AG20443 (cell line): ENCODE measurements at places on chromosomes 7 and 10.

DNA sequence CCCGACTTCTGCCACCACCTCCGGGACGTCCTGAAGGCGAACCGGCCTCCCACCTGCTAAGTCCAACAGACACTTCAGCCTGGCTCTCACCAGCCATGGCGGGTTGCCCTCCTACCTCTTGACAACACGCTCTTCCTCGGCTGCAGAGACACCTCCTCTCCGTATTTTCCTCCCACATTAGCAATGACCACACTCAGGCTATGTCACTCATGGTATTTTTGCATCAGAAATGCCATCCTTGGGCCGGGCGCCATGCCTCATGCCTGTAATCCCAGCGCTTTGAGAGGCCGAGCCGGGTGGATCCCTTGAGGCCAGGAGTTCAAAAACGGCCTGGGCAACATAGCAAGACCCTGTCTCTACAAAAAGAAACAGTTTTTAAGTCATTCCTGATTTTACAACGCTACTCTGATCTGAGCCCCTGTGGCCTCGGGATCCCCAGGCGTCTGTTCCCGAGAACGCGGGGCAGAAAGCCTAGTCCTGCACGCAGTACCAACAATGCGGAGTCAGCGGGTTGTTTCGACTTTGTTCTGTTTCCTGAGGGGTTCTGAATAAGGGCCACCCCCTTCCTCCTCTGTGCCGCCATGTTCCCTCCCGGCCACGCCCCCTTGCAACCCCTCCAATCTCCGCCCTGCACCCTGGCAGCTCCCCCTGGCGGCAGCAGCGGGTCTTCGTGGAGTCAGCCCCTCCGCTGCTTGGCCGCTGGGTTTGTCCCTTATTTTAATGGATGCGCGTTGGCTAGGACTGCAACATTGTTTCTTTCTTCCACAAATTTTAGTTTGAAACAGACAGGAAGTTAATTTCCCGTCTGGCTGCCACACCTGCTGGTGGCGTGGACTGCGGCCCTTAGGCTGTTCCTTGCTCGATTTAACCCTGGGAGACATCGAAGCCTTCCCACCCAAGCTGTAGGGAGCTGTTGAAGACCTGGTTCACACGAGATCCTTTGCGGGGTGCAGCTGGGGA, 9.7 kb upstream of the ZFAND2A start:
- peak; percentile 91 for DNase-seq

DNA sequence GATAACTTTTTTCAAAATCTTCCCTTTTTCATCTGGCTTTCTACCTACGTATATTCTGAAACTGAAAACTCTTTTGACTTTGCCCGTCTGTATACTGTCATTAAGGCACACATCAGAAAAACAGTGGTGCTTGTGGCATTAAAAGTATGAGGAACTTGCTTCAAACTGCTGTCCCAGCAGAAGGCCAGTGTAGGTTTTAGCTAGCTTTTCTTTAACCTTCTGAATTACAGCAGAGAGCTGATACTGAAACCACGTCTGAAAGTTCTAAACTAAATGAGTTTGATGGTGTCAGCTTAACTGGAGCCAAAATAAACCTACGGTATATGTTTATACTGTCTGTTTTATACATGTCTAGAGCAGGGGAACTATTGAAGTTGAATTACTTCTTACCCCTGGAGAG, 283.4 kb downstream of the TFEC start:
- no peak for DNase-seq

DNA sequence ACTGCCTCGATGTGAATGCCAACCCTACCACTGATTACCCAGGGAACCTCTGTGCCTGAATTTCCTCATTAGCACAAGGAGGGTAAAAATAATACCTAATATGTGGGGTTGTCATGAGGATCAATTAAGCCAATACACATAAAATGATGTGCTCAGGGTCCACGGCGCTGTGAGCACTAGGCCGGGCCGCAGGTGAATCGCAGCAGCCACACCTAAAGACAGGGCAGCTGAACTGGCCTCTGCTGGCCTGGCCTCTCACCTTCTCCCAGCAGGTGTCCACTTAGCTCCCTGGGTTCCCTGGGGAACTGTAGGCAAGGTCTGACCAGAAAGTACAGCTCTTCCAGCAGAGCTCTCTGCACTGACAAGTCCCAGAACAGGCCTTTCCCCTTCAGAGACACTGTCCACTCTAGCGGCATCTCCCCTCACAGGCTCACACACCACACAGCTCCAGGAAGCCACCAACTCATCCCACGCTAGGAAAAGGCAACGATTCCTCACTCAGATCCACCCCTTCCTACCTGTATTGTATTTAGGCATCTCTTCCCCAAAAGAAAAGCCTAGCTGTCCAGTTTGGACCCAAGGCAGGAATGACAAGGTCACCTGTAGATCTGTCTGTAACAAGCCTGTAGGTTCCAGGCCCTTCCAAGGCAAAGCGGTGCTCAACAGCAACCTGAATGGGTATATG, 273.1 kb downstream of the USP6NL start:
- no peak for DNase-seq

- DNase-seq, result no peak
These were observed 103.8 kb upstream of the CCNY start for GRCh38 chr10:35232527-35232926.

DNA sequence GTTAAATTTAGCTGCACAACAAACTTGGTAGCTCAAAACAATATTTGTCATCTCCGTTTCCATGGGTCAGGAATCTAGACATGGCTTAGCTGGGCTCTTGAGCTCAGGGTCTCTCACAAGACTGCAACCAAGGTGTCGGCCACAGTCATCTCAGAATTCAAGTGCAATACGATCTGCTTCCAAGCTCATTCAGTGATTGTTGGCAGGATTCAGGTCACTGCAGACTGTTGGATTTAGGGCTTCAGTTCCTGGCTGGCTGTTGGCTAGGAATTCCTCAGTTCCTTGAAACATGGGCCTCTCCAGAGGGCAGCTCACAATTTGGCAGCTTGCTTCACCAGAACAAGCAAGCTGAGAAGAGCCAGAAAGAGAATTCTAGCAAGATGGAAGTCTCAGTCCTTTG, 17.5 kb upstream of the CHST3 start:
- DNase-seq, result no peak

DNA sequence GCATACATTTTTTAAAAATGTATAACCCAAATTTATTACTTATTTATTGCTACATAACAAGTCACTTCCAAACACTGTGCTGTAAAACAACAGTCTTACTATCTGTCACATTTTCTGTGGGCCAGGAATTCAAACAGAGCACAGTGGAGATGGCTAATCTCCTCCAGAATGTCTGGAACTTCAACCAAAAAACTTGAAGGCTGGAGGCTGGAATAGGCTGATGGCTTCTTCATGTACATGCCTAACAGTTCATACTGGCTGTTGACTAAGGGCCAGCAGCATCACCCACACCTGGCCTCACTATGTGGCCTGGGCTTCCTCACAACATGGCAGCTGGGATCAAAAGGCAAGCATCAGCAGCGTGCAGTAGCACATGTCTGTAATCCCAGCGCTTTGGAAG, 92.4 kb upstream of the KMT2E start:
- no peak for DNase-seq

DNA sequence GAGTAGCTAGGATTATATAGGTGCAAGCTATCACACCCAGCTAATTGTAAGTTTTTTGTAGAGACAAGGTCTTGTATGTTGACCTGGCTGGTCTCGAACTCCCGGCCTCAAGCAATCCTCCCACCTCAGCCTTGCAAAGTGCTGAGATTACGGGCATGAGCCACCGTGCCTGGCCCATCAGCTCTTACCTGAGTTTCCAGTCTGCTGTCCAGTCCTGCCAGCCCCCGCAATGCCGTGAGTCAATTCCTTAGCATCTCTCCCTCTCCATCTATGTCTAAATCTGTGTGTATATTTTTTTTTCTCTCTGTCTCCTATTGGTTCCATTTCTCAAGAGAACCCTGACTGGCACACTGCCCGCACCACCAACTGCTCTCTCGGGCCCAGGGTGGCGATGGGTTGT, 127.6 kb downstream of the ACTR3B start:
- DNase-seq, result no peak

- peak; percentile 52 for DNase-seq
These were observed 417.9 kb downstream of the AUTS2 start for GRCh38 chr7:70016044-70016770.

GRCh38 chr7:96236198-96237039, 85.5 kb downstream of the SLC25A13 start:
- peak; percentile 40 for DNase-seq

GRCh38 chr7:129553899-129554461, 51.6 kb downstream of the SMKR1 start:
- DNase-seq, result peak; percentile 58

DNA sequence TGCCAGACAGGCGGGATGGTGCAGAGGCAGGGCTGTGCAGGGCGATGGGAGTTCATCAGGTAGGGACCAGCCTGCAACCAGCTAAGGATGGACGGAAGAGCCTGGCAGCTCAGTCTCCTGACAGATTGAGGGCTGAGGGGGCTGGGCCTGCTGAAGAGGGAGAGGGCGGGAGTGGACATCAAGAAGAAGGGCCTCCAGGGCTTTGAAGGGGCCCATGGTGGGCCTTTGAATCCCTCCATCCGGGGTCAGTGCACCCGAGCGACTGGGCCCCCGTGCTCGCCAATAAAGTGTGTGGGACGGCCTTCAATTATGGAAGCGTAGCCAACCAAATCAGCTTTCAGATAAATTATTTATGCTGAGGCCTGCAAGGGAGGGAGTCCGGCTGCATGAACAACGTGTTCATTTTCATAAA, 431.2 kb downstream of the RPS24 start:
- no peak for DNase-seq

GRCh38 chr7:139774376-139774775, 3.4 kb downstream of the HIPK2 start:
- DNase-seq, result peak; percentile 56

DNA sequence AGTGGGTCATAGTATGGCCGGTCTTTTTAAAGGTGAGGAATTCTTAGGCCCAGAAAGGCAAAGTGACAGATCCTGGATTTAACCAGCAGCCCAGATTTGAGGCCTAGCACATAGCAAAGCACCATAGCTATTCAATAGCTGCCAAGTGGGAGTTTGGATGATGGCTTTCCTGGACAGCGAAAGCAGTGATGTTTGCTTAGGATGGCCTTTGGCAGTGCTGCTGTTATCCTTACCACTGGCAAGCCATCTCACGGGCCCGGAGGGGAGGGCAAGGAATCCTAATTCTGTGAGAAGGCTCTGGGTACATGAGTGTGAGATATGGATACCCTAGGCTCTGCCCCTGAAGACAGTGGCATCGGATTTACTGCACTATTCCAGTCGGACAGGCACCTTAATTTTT, 50.4 kb downstream of the TCF7L2 start:
- DNase-seq, result no peak

DNA sequence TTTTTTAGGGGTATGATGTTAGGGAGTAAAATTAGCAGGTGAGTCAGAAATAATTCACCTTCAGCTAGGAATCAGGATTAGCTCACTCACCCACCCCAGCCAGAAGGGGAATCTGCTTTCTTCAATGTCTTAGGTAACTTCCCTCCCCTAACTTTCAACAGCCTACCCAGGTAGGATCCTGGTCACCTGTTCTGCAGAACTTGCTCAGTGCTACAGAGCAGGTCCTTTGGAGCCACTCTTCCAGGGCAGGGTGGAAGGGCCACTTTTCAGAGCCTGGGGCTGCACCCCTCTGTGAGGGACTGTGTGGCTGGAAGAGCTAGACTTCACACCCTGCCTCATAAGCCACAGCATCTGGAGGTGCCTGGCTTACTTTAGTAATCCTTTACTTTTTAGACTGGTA, 58.1 kb downstream of the SHH start:
- no peak for DNase-seq

DNA sequence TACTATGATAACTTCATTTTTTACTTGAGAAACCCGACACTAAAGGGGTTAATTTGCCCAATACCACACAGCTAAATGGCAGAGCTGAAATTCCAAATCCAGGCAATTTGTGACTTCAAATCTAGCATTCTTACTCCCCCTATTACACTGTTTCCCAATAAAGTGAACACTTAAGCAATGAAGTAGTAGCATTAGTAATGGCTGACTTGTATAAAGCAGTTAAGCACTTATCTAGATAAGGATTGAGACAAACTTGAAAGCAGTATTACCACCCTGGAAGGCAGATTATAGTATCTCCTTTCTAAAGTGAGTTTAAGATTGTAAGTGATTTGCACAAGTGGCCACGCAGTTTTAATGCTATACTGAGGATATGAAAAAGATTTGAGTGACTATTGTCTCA, 39.3 kb downstream of the WASL start:
- no peak for DNase-seq

DNA sequence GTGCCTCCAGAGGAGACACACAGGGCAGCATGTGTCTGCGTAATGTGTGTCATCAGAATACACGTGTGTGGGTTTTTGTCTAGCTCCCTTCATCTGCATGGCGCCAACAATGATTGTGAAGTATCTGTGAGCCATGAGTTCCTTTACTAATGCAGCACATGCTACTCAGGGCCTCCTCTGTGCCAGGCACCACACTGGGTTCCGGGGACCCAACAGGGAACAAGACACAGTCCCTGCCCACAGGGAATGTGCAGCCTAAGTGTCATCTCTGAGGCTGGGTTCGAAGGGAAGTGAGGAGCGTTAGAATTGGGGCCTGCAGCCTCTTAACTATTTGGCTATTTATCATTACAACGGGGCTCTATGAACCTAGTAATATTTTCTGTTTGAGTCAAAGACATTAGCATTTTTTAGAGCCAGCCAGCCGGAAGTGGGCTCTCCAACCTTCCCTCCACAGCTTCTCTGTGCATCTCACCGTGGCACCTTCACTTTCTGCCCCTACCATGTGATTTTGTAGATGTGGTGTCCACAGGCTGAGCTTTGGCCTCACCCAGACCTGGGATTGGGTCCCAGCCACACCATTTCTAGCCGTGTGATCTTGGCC, 43.9 kb upstream of the SRGN start:
- no peak for DNase-seq
